ENCODE measurements at places on chromosomes 6 and 20. TPM values are rescaled to one million over a fixed set of nuclear protein-coding genes. Genes with fewer than 3 reads are reported as not detected.

- H3K4me3 ChIP-seq: no peak overlapping the region
- H3K36me3 ChIP-seq: no peaks in the 10 kb centered on the region
- H3K4me1 ChIP-seq: no peaks in the 10 kb centered on the region
- H3K27me3 ChIP-seq: no peaks in the 10 kb centered on the region
Observed at GRCh38 chr6:133705731-133706130, 183.2 kb upstream of the TCF21 start.

GRCh38 chr6:169895926-169896761, 144.7 kb downstream of the ERMARD start:
- H3K36me3 ChIP-seq: no peaks in the 10 kb centered on the region
- H3K4me1 ChIP-seq: no peaks in the 10 kb centered on the region
- no peak for DNase-seq
- H3K27me3 ChIP-seq: no peaks in the 10 kb centered on the region

- no peak overlapping the region for H3K4me3 ChIP-seq
- no peaks in the 10 kb centered on the region for H3K27me3 ChIP-seq
- H3K27ac ChIP-seq: no peak overlapping the region
- DNase-seq: no peak
Observed at GRCh38 chr6:166025149-166025898, 142.3 kb downstream of the TBXT start.

MAFB gene
- 1.0 TPM for total RNA-seq

LY6G6C gene
- total RNA-seq: 0.24 TPM

TRIM31 gene
- total RNA-seq: not detected

- no peak overlapping the region for H3K4me3 ChIP-seq
- no peak for DNase-seq
- H3K4me1 ChIP-seq: no peaks in the 10 kb centered on the region
- H3K36me3 ChIP-seq: peaks cover 48% of the 10 kb centered on the region
Observed at GRCh38 chr6:168037856-168038255, 40.4 kb downstream of the KIF25 start.

- no peak overlapping the region for H3K27ac ChIP-seq
- H3K4me3 ChIP-seq: peak overlapping the region; percentile 87
- H3K27me3 ChIP-seq: peaks cover 12% of the 10 kb centered on the region
- peaks cover 2% of the 10 kb centered on the region for H3K4me1 ChIP-seq
- DNase-seq: no peak
- H3K36me3 ChIP-seq: no peaks in the 10 kb centered on the region
Observed at GRCh38 chr6:27754408-27754782, 157.8 kb downstream of the OR2B2 start.

DNA sequence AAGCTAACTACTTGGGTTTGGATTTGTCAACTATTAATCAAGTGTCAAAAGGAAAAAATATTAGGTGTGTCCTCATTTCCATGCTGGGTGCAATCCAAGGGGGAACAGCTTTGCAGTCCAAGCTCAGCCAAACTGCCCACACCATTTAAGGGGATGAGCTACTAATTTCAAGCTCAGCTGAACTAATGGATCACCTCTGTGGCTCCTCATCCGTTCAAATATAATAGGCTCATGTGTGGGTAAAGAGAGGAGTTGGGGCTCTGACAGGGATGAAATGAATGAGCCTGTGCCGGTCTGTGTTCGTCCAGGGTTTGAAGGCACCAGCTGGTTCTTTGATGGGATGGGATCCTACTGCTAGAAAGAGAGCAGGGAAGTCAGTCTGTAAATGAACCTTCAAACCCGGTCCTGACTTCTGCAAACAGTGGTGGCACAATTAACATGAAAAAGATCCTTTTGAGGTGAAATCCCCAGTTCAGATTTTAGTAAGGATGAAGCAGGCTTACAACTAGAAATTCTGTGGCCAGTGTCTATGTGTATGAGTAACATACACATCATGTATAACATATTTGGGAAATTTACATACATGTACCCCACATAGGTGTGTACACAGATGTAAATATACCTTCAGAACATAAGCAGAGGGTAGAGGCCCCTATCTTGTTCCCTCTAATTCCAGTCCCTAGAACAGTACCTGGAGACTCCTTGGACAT, 41.9 kb downstream of the TTI1 start:
- DNase-seq: no peak
- H3K4me3 ChIP-seq: no peak overlapping the region
- no peaks in the 10 kb centered on the region for H3K4me1 ChIP-seq
- no peak overlapping the region for H3K27ac ChIP-seq
- peaks cover 53% of the 10 kb centered on the region for H3K36me3 ChIP-seq

- H3K4me1 ChIP-seq: no peaks in the 10 kb centered on the region
- peaks cover 91% of the 10 kb centered on the region for H3K27me3 ChIP-seq
- peak overlapping the region; percentile 24 for H3K4me3 ChIP-seq
- no peaks in the 10 kb centered on the region for H3K36me3 ChIP-seq
- peak; percentile 74 for DNase-seq
Observed at GRCh38 chr6:1383729-1384548, 5.4 kb upstream of the FOXF2 start.

LY86 gene
- total RNA-seq: not detected

HLA-DMB gene
- total RNA-seq: 1.7 TPM

- H3K4me3 ChIP-seq: no peak overlapping the region
- no peaks in the 10 kb centered on the region for H3K27me3 ChIP-seq
- no peak overlapping the region for H3K27ac ChIP-seq
- peaks cover 3% of the 10 kb centered on the region for H3K4me1 ChIP-seq
- no peaks in the 10 kb centered on the region for H3K36me3 ChIP-seq
Observed at GRCh38 chr20:51419231-51419630, 123.3 kb downstream of the NFATC2 start.

GABBR1 gene
- total RNA-seq: 132 TPM

DNA sequence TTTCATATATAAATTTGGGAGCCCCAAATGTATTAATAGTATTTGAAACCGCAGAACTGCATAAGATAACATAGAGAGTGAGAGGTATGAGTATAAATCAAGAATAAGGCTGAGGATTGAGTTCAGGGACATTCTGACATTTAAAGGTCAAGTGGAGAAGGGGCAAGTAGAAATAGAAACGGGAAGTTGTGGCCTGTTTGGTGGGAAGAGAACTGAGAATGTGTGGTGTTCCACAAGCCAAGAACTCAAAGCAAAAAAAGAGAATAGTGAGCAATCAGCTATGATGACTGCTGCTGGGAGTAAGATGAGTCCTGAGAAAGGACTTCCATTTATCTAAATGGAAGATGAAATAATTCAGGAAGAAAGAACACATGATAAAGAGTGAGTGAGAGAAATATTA, 418.4 kb downstream of the CD109 start:
- no peaks in the 10 kb centered on the region for H3K4me1 ChIP-seq
- no peak for DNase-seq
- no peak overlapping the region for H3K4me3 ChIP-seq

USP49 gene
- 18.7 TPM for total RNA-seq

DNA sequence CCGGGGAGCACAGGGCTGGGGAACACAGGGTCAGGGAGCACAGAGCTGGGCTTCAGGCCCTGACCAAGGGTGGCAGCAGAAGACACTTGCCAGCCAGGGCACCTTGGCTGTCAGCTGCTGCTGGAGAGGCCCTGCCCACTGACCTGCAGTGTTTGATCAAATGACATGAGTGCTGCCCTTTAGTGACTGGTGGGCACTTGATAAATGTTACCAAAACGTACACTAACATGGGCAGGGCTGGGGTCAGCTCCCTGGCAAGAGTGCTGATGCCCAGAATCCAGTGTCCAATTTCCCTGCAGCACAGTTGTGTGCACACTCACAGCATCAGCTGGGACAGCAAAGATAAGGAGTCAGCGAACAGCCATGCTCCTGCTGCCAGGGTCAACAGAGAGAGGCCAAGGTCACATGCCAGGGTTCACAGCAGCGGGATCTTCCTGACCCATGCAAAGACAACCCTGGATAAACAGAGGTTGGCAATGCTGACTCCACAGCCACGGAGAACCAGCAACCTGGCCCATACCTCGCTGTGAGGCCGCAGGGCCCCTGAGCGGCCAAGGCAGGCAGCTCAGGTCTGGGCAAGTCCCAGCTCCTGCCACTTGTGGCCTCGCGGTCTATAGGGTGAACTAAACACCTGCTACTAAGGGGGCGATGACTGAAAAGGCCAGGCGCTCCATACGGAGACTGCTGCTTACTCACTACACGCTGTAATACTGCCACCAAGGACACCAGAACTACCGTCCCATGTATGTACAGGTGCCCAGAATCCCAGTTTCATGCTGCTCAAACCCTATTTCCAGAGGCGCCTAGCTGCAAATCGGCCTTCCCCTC, 46.3 kb downstream of the NINL start:
- H3K27me3 ChIP-seq: no peaks in the 10 kb centered on the region
- no peak overlapping the region for H3K4me3 ChIP-seq
- H3K4me1 ChIP-seq: peaks cover 5% of the 10 kb centered on the region
- DNase-seq: no peak
- no peak overlapping the region for H3K27ac ChIP-seq
- H3K36me3 ChIP-seq: peaks cover 17% of the 10 kb centered on the region

CRISP3 gene
- total RNA-seq: not detected

PSORS1C1 gene
- total RNA-seq: 0.48 TPM

CNPY3 gene
- 56.0 TPM for total RNA-seq

- no peak overlapping the region for H3K4me3 ChIP-seq
- H3K4me1 ChIP-seq: no peaks in the 10 kb centered on the region
- DNase-seq: no peak
- no peaks in the 10 kb centered on the region for H3K27me3 ChIP-seq
Observed at GRCh38 chr20:61941721-61942405, 123.8 kb downstream of the TAF4 start.

DNA sequence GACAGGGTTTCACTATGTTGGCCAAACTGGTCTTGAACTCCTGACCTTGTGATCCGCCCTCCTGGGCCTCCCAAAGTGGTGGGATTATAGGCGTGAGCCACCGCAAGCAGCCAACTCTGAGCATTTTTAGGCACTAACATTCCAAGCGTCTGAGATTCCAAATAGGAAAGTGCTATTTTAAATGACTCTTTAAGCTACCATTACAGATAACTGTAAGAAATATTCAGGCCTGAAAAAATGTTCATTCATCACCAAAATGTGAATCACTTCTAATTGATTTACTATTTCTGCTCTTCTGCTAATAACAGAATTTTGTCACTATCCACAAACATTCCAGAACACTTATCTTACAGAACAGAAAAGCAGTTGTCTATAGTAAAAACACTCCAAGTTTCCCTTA, 106.5 kb downstream of the BACH2 start:
- H3K4me3 ChIP-seq: no peak overlapping the region
- H3K27me3 ChIP-seq: no peaks in the 10 kb centered on the region
- DNase-seq: no peak
- no peaks in the 10 kb centered on the region for H3K36me3 ChIP-seq

CLDN20 gene
- not detected for total RNA-seq

DNA sequence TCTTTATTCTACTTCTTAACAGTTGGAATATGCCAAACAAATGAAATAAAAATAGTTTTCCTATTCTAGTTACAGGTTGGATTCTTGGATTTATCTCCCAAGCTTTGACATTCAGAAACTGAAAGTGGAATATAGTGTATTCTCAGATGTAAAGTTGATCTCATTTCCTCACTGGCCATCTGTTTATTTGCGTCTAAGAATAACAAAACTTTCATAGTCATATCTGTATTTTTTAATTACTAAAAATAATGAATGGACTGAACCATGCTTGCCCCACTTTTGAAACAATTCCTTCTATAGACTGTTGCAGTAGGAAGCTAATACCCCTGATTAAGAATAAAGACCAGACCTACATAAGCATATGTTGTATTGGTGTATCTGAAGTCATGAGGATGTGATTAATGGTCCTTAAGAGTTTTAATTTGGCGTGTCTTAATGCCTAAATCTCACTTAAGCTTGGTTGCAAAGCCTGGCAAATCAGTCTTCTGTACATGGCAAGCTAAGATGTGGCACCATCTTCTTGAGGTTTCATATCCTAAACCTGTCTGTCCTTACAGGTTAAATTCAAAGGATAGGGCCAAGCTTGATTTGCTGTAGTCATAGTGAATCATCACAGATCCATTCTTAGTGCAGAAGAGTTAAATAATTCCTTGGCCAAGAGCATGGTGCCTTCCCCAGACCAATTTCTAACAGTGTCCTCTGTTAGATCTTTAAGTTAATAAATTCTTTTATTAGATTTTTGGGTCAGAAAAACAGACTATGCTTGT, 58.9 kb downstream of the FOXO3 start:
- no peaks in the 10 kb centered on the region for H3K27me3 ChIP-seq
- no peak for DNase-seq
- no peak overlapping the region for H3K27ac ChIP-seq

GRCh38 chr20:52948491-52948890, 23.7 kb upstream of the TSHZ2 start:
- no peak overlapping the region for H3K4me3 ChIP-seq
- H3K27me3 ChIP-seq: no peaks in the 10 kb centered on the region
- no peak overlapping the region for H3K27ac ChIP-seq
- no peaks in the 10 kb centered on the region for H3K36me3 ChIP-seq

DNA sequence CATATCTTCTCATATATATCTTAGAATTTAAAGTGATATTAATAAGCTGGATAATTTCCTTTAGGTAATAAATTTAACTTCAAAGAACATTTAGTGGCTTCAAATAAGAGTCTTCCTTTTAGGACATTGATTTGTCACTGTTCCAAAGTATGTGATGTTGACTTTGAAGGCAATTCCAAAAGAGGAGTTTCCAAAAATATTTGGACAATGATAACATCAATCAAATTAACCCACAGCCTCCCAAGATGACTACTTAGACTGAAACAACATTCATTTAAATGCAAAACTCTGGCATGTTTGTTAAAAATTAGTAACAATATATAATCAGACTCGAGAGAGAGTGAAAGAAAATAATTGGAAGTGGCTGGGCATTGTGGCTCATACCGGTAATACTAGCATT, 211.1 kb downstream of the OGFRL1 start:
- no peak overlapping the region for H3K27ac ChIP-seq
- H3K4me3 ChIP-seq: no peak overlapping the region
- no peaks in the 10 kb centered on the region for H3K27me3 ChIP-seq
- DNase-seq: no peak
- no peaks in the 10 kb centered on the region for H3K36me3 ChIP-seq

DNA sequence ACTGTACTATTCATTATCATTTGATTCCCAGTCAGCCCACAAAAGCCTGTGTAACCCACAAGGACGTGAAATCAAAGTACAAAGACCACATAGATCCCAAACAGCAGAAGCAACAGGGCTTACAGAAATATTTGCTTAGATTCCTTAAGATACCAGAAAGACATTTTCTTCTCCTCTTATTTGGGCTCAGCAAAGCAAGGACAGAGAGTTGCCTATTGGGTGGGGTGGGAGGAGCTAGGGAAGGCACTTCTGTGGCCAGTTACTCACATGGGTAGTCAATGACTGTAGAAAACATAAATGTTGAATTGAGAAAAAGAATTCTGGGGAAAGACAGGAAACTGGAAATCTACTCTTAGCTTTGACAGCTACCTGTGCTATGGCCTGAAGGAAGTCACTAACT, 19.8 kb downstream of the PDE7B start:
- H3K27me3 ChIP-seq: no peaks in the 10 kb centered on the region
- no peaks in the 10 kb centered on the region for H3K36me3 ChIP-seq
- no peaks in the 10 kb centered on the region for H3K4me1 ChIP-seq
- no peak for DNase-seq

GRCh38 chr6:52671676-52672075, 763 bp downstream of the TMEM14A start:
- no peaks in the 10 kb centered on the region for H3K27me3 ChIP-seq
- H3K27ac ChIP-seq: no peak overlapping the region
- DNase-seq: no peak
- peaks cover 26% of the 10 kb centered on the region for H3K36me3 ChIP-seq
